ENCODE measurements at places on chromosomes 13 and 19. TPM values are rescaled to one million over a fixed set of nuclear protein-coding genes. Genes with fewer than 3 reads are reported as not detected.

DNA sequence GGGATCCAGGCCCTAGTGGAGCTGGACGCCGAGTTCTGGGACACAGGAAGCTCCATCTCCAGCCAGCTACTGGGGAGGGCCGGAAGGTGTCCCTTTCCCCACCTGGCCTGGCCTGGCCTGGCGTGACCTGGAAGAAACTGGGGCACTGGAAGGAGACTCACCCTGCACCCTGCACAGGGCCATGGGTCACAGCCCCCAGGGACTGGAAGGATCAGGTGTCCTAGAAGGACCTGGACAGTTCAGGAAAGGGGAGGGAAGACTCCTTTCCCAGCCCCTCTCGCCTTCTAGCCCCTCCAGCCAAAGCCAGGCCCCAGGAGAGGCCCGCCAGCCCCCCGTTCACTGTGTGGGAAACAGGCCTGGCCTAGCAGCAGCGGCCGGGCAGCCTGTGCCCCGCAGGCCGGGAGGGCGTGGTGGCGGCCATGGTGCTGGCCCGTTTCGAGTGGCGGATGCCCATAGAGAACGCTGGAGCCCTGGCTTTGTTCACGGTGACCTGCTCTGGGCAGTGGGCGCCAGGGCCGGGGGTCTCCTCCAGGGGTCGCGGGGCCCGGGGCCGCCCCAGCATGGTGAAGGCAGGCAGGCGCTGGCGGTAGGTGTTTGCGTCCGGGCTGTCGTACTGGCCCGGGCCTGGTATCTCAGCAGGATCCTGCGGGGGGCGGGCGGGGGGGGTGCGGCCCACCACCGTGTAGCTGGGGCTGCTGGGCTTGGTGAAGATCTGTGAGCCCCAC is 2.8 kb upstream of the SHC2 start:
- DNase-seq: no peak

DNA sequence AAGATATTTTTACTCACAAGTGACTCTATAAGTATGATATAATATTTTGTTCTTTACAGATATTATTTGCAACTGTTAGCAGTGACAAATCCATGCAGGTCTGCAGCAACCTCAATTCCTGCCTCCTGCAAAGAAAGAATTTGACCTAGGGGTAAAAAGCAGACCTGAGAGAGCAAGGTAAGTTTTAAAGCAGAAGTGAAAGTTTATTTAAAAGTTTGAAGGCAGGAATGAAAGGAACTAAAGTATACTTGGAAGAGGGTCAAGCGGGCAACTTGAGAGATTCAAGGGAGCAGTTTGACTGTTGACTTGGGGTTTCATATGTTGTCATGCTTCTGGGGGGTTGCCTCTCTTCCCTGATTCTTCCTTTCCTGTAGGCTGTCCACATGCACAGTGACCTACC is 520.1 kb upstream of the PCDH20 start:
- no peak for DNase-seq

GRCh38 chr13:99192480-99192879 is 8.2 kb upstream of the UBAC2 start:
- no peak for DNase-seq

DNA sequence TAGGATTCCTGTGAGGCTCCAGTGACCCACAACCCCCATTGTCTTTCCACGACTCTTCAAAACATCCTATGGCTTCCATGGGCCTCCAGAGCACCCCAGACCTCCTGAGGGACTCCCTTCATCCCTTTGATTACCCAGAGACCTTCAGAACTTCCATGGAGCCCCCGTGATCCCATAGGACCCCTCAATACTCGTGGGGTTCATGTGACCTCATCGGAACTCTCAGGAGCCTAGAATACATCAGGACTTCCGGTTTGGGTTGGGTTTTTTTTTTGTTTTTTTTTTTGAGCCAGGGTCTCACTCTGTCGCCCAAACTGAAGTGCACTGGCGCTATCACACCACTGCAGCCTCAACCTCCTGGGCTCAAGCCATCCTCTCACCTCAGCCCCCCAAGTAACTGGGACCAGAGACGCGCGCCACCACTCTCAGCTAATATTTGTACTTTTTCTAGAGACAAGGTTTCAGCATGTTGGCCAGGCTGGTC is 774 bp downstream of the ALDH16A1 start:
- DNase-seq: no peak

DNA sequence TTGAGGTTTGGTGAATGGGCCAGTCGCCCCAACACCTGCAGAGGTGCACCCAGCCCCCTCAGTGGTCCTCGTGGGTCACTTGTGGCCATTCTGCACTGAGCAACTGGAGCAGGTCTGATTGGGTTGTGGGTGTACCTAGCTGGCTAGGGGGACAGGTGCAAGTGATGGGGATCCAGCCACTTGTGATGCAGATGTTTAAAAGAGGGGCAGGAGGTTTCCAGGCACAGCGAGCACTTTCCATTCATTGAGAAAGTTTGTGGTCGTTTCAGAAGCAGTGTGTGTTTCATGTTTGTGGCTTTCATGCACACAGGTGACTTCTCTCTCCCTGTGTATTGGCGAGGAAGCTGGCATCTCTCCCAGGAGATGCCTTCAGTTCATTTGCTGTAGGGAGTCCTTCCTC is 34.7 kb downstream of the TSSK6 start:
- DNase-seq: no peak

GRCh38 chr13:74620308-74620707 is 486.1 kb upstream of the KLF12 start:
- DNase-seq: no peak

DNA sequence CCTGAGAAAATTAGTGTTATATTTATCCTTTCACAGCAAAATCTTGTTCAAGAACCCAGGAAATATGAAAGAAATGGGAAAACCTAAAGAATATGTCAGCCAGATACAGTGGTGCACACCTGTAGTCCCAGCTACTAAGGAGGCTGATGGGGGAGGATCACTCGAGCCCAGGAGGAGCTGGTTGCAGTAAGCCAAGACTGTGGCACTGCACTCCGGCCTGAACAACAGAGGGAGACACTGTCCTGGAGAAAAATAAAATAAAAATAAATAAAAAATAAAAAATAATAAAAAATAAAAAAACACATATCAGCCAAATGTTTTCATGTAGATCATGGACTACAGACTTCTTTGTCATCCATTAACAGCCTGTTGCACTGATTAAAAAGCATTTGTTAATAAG is 244.8 kb upstream of the KLHL1 start:
- no peak for DNase-seq

LYL1 gene
- 5.0 TPM for total RNA-seq

DNA sequence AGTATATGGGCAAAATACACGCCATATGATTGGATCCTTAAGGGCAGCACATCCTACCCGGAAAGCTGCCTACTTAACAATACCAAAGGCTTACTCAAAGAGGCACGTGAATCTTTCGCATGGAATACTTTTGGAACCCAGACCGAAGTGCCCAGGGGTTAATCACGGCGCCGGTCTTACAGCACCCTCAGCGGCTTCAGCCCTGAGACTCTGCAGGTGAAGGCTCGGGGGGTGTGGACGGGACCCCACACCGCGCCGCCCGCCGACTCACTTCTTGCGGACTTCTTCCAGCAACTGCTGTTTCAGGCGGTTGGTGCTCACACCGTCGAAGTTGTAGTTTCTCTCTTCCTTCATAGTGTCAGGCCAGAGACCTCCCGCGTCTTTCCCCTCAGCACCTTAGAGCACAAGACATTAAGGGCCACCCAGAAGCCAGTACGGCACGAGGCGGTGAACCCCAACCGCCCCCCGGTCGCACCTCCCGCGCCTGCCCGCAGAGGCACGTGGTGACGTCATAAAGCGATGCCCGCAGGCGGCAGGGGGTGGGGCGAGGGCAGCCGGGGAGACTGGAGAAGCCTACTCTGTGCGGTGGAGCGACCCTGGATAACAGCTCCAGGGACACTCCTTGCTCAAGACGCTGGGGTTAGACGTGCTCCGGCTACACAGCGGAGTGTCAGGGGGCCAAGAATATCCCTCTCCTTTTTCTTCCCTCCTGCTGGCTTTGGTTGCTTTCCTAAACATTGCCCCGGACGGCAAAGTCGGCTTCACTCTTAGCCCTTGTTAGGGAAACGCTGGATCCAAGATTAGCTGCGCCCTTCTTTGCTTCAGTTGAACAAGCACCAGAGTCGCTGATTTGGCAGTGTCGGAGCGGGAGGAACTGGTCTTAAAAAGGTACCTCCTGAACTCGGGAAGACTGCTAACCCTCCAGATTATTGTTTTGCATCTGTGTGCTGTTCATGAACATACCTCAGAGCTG is at the start of gene CCDC169:
TSS of gene CCDC169 (minus strand) at position 449 of the 973 bp plus-strand sequence. CDS start at position 354, 95 bp downstream.
- peak; percentile 72 for DNase-seq

- DNase-seq: no peak
Measured at GRCh38 chr13:39038569-39039030, 344 bp downstream of the NHLRC3 start.

SYCN gene
- total RNA-seq: not detected

DNA sequence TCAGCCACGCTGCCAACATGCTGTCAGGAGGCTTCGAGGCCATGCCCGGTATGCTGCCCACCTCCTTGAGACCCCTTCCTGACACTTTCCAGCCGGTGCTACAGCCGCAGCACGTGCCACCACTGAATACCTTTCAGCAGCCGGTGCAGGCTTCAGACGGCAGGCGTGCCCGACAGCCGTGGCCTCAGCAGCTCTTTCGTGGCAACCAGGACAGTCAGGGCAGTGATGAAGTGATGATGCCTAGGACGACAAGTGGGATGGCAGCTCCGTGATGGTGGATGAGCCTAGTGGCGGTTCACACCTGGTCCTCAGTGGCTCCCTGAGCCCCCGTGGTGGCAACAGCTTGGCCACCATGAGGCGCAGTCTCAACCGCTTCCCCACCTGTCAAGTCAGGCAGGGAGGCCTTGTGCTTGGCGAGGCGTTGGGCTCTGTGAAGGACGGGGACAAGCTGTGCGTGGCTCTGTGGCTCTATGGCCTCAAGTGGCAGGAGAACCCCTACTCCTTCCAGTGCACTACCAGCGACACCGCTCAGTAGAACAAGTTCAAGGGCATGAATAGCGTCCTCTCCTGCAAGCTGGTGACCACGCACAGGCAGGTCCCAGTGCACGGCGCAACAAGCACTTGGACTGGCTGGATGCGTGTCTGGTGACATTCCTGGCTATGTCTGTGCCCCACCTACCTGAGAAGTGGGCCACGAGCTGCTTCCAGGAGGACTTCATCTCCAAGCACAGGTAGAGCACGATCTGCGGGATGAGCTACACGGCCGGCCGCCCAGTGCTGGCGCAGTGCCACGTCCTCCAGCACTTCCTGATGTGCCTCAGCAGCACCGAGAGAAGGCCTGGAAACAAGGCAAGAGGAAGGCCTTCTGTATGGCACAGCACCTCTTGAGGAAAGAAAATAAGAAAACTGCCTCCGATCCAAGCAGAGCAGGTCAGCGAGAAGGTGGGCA is 18.2 kb upstream of the ZNF14 start:
- no peak for DNase-seq

GRCh38 chr13:89375839-89376238 is 1704.7 kb downstream of the SLITRK5 start:
- DNase-seq: peak; percentile 97

DNA sequence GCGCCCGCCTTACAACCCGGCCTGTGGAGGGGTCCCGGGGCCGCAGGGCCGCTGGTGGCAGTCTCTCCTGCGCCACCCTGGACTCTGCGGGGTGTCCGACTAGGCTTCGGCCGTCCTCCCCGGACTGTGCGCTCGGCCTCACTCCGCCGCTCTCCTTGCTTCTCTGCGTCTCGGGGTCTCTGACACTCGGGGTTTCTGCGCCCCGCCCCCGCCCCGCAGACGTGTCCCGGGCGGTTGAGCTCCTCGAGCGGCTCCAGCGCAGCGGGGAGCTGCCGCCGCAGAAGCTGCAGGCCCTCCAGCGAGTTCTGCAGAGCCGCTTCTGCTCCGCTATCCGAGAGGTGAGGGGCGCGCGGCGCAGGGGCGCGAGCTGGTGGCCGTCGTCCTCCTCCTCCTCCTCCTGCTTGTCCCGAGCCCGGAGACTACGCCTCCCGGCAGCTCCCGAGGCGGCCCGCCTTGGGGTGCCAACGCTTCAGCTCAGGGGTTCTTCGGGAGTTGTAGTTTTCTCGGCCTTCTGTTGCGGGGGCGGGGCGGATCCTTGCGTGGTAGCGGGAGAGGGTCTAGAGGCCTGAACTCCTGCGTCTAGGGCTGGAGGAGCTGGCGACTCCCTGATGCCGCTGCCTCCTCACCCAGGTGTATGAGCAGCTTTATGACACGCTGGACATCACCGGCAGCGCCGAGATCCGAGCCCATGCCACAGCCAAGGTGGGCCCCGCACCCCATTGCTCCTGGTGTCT is 627 bp downstream of the LIN7B start:
- peak; percentile 84 for DNase-seq

- peak; percentile 52 for DNase-seq
Measured at GRCh38 chr13:26037302-26037701, 14.5 kb downstream of the SHISA2 start.
